ENCODE measurements at places on chromosomes 3 and 15. TPM values are rescaled to one million over a fixed set of nuclear protein-coding genes. Genes with fewer than 3 reads are reported as not detected.
A peak's percentile ranks its signal among the peaks of the same experiment; 100 is the strongest.

DNA sequence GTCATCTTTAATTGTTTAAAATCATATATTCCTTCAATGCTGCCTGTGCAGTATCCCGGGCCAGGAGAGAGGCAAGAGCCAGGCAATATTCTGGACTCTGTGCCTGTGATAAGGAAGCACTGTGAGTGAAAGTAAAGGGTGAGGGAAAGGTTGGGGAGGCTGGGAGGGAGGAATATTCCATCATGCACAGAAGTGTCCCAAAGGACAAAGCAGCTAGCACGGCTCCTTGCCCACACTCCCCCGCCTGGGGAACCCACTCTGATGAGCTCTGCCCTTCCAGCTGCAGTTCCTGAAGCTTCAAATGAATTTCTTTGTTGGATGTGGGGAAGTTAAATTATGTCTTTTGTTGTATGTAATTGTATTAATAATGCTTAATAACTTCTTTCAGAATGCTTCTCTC is 1.5 kb upstream of the PRICKLE2 start:
- DNase-seq: no peak

GRCh38 chr3:100131241-100131640 is 16.9 kb upstream of the FILIP1L start:
- DNase-seq: no peak

DNA sequence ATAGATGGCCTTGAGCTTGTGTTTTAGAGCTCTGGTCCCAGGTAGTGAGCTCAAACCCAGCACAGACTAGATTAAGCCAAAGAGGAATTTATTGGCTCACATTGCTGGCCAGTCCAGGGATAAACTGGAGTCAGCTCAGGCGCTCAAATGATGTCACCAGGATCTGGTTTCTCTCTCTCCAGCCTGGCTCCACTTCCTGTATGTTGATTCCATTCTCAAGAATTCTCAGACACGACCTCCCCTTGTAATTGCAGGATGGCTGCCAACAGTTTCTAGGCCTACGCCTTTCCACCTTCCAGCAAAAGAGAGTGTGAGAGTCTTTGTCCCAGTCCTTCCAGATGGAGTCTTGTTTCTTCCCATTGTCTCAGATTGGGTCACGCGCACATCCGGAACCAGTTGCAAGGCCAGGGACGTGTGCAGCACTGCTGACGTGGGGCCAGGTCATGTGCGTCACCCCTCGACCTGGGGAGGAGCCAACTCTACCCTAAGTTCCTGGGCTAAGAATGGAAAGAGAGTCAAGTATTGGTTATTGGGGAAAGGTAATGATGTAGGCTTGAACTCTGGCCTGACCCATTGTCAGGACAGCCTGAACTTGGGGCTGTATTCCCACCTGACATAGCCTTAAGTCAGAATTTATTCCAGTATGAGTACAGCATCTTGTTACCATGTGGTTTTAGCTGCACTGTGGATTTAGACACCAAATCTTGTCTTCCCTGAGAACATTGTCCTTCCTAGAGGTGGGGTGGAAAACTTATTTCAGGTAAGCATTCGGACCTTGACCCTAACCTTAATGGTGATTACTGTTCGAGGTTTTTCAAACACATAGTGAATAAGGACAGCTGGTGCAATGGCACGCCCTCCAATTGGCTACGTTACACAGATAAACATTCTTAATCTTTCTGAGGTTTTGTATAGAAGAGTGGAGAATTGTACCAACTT is 31.6 kb downstream of the CACNA1D start:
- DNase-seq: no peak

DNA sequence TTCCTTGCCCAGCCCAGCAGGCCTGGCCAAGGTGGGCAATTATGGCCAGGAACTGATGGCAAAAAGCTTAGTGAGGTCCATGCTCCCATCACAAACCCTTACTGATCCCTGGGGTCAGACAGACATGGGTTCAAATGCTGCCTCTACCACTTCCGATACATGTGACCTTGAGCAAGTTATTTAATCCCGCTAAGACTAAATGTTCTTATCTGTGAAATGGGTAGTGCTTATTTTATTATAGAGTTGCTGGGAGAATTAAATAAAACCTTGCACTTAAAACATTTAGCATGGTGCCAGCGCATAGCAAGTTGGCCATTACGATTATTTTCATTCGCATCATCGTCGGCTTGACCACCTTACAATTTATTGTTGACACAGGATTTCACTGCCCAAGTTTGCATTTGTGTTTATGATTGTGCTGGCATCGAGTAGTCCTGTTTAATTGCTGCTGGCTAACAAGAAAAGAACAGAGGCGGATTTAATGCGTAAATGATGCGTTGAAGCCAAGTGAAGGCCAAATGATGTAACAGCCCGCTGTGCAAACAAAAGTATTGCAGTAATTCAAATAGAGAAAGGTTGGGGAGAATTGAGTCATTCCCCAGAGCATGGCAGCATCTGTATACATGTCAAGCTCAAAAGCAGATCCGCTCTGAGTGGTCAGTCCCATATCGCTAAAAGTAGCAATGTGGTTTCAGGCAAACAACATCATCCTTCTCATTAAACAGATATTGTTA is 7.3 kb upstream of the FURIN start:
- no peak for DNase-seq

- DNase-seq: no peak
These were observed 98.3 kb downstream of the THRB start for GRCh38 chr3:24396338-24396737.

- no peak for DNase-seq
These were observed 358.4 kb upstream of the PROK2 start for GRCh38 chr3:72143322-72143721.

DNA sequence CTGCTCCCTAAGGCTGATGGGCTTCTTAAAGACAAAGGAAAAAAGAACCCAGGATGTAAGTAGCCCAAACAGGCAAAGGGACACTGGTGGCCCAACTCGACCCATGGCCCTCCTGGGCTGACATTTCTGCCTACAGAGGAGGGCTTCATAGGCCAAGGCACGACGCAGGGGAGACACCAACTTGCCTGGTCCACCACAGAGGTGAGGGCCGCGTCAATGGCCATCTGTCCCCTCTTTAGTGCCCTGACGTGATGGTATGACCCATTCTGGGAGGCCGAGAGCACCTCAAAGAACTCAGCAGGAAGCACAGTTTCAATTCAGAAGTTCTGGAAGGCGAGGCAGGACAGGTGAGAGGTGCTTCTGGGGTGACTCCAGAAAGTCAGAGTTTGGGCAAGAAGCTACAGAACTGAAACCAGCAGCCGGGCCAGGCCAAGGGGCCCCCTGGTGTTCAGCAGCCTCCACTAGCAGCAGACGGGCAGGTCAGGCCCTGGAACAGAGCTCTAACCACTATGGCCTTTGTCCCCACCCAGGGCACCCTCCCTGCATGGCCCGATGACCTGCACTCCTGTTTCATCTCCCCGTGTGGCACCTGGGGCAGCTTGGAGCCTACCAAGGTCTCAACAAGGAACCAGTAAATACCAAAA is 45.1 kb downstream of the HMCES start:
- DNase-seq: no peak

DNA sequence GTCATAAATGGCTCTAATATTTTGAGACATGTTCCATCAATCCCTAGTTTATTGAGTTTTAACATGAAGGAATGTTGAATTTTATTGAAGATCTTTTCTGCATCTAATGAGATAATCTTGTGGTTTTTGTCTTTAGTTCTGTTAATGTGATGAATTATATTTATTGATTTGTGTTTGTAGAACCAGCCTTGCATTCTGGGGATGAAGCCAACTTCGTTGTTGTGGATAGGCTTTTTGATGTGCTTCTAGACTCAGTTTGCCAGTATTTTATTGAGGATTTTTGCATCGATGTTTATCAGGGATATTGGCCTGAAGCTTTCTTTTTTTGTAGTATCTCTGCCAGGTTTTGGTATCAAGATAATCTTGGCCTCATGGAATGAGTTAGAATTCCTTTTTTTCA is 72.0 kb upstream of the CD96 start:
- no peak for DNase-seq

DNA sequence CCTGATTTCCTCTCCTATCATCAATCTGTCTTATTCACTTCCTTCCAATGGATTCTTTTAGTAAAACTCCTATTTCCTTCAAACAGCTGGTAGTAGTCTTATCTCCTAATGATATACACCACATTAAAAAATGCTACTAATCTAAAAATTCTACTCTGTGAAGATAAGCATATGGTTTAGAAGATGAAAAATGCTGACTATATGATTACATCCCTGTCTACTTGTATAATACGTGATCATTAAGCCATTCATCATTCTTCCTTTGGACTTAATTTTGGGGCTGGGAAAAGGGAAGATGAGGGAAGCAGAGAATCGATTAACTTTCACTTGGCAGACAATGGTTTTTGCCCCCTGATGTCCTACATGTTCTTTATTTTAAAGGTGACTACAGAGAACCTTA is 453.1 kb downstream of the NSUN3 start:
- DNase-seq: no peak

GRCh38 chr3:126998320-126998719 is 15.4 kb downstream of the PLXNA1 start:
- DNase-seq: no peak

DNA sequence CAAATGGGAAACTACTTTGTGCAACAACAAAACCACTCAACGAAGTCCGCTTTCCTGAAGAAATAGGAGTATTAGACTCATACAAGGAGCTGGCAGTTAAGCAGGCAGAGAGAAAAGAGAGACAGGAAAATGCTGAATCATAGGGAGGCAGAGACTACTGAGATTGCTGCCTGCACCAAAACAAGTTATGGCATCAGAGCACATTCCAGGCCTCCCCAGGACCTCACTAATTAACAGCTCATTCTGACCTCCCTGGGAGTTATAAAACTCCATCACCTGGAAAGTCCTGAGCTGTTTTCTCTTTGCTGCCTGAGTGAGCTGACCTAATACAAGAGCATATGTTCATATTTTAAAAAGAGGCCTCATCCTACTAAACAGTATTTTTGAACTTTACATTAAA is 741.0 kb downstream of the MCTP2 start:
- DNase-seq: peak; percentile 47

DNA sequence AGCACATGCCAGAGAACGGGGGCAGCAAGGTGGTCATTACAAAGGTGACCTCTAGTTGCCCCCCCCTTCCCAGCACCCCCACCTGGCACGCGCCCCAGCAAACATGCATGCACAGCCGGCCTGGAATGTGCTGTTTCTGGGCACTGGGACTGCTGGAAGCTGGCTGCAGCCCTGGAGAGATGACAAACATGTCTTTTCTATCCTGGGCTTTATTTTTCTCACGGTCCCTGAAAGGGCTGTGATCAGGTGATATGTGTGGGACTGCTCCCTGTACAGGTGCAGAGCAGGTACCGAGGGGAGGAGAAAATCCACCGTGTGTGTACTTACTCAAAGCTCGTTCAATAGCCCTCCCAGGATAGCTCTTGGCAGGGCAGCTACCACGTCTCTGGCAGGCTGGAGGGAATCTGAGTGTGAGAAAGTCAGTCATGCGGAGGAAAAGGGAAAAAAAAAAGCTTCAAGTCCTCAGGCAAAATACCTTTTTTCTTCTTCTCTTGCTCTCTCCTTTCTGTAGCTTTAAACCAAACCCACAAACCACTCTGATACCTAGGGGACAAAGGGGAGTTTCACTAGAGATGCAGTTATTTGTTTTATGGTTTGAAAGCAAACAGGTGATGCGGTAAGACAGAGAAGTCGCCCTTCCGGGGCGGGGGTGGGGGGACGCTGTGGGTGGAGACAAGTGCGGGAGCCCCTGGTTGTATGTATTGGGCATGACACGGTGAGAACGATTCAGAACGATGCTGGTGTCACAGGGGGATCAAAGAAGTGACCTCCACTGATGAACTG is 5.0 kb upstream of the HES1 start:
- no peak for DNase-seq

DNA sequence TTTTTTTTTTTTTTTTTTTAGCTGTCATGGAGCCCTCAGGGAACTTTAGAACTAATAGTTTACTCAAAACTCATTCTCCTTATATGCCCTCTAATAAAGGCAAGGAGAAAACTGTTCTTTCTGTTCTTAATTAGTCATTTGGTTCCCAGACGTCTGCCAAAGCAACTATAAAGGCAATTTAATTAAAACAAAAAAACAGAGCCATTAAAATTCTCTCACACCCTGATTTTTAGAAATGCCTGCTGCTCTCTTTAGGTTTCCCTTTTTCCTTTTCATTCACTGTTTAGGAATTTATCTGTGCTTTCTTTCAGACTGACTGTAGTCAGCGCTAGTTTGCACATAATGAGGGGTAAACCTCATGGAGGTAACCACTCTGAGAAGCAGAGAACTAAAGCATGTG is 463.6 kb upstream of the THRB start:
- DNase-seq: no peak

Gene KCNMB2
- 3.6 TPM for total RNA-seq

Gene SLC28A1
- 0.17 TPM for total RNA-seq

Gene ABHD6
- 7.7 TPM for total RNA-seq

Gene SH3GL3
- 1.0 TPM for total RNA-seq

Gene LHFPL4
- not detected for total RNA-seq

Data from kidney epithelial cell (primary cell).